ENCODE measurements at places on chromosomes 12 and 14. TPM values are rescaled to one million over a fixed set of nuclear protein-coding genes. Genes with fewer than 3 reads are reported as not detected.

- DNase-seq = no peak
Measured at GRCh38 chr12:100993916-100994450, 199.4 kb downstream of the ANO4 start.

GRCh38 chr12:65269603-65270002, 8.9 kb upstream of the MSRB3 start:
- no peak for DNase-seq

GRCh38 chr14:30621940-30622830, at the start of gene SCFD1:
SCFD1 (plus strand) TSS chr14:30622319; CDS start chr14:30622339, 20 bp downstream.
- peak; percentile 69 for DNase-seq

RBM25 gene
- total RNA-seq = 28.2 TPM

LALBA gene
- total RNA-seq = not detected

BIN2 gene
- total RNA-seq = not detected
